ENCODE measurements at places on chromosomes 1 and 21.

DNA sequence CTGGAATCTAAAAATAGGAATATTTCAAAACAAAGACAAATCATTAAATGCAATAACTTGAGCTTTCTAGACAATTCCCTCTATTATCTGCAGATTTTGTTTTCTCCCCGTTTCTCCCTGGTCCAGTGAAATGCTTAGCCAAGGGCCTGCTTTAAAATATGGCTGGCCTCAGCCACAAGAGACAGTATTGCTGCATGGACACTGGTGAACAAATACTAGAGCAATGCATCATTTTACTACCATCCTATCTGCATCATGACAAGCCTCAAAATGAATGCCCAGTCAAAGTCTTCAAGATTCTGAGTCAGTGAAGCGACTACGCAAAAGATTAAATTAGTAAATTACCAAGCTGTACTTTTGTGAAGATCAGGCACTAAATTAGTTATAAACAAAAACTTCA, 80.5 kb downstream of the ENAH start:
- DNase-seq = no peak

DNA sequence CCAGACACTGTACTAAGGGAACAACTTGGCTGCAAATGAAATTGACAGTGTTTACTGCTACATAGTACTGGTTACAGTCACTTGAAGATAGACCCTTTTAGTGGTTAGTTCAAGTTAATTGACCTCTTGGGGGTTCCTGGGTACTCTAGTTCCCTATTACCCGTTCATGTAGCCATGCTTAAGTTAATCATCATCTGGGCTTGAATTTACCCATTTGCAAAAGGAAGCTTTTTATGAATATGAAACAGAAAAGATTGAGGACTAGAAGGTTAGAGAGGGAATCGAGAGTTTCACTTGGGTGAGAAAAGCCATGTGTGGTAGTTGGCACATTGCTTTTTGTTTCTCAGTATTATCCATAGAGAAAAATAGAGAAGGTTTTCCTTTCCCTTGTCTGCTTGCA, 2.7 kb downstream of the MIA3 start:
- DNase-seq = no peak

DNA sequence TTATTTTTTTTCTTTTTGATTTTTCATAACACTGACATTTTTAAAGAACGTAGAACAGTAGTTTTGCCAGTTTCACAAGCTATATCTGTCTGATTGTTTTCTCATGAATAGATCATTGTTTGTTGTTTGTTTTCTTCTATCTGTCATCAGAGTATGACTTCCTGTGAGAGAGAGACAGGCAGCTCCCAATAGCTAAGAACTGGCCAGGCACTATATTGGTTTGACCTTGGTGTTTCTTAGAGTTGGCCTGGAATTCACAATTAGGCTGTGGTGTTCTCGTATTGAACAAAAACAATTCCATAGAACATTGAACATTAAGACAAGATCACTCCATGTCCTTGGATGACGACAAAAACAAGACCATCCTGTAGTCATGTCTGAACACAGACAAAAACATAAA, 43.4 kb downstream of the RPS6KC1 start:
- no peak for DNase-seq

DNA sequence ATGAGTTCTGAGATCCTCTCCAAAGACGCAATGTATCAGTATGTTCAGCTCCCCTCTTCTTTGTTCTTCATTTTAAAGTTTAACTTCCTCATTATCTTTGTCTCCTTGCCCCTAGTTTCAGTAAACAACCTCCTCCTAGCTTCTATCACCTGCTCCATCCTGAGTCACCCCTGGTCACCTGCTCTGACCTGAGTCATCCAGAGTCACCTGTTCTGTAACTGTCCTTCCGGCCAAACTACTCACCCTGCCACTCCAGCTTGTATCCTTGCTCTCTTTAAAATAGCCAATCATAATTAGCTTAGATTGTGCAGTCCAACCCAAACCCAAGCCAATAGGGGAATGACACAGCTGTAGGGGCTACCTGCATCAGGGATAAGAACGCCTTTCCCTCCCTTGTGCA, 332.0 kb downstream of the OLFM3 start:
- DNase-seq = no peak

Measured in activated T-helper 1 cell treated with anti-CD3 and anti-CD28 coated beads, Interleukin-2, amount 50 U/mL, for 16 hours (primary cell).